ENCODE measurements at places on chromosomes 7 and 10.

GRCh38 chr7:63087575-63088190, 911.0 kb upstream of the ZNF722 start:
- no peak for DNase-seq

DNA sequence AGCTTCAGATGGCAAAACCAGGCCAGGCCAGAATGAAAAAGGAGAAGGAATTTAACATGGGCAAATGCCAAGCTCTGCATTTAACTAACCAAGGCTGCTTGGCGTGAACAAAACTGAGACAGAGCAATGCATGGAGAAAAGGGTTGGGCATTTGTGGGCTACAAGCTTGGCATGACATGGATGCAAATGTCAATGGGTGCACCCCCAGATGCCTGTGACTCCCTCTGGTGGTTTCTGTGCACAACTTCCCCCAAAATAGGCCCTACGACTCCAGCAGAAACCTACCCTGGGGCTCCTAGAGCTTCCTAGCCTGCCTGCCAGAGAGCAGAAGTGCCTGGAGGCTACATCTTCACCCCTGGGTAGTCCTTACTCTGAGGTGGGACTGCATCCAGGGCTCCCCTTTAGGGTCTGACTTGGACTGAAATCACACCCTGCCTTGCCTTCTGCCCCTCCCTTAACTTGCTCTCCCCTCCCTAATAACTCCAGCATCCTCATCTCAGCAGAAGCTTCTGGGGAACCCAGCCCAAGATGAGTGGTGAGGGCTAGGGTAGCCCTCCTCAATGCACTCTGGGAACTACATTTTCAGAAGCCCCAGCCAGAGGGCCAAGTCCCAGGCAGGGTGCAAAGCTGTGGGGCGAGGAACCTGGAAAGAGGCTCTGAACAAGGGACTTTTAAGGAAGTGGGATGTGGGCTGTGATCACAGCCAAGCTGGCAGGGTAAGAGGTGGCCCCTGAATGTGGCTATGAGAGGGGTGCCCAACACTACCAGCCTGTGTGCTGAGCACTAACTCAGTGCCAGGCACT, 11.3 kb downstream of the GPRIN2 start:
- DNase-seq: no peak

DNA sequence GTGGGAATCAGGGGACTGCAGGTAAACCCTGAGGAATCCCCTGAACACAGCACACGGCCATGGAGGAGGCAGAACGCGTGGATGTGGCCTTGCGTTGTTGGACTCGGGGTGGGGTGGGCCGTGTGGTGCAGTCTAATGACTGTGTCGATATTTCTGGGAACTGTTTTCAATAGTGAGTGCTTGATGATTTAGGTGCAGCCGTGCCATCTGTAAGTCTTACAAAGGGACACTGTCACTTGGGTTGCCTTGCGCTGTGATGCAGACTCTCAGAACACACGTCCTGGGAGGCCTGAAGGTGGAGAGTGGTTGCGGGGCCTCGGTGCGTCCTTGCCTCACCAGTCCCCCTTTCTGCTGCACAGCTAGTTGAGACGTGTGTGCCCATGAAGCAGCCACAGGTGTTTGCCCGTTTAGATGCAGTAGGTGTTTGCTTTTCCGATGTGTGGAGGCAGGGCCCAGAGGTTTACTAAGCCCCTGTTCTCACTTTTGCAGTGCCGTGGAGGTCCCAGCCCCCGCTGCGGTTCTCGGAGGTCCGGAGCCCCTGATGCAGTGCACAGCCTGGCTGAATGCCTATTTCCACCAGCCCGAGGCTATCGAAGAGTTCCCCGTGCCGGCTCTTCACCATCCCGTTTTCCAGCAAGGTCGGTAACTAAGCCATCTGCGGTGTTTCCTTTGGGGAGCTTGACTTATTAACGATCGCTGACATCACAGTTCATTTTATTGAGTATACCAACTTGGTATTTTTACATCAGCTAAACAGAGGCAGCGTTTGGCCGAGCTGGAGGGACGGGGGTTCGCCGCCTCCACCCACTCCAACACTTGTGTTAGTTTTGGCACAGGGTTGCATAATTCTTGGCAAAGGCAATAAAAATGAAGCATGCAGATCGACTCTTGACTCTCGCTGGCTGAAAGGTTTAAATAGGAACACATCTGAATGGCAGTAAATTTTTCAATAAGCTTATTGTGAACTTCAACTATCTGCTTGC, 240.7 kb downstream of the MGMT start:
- no peak for DNase-seq

DNA sequence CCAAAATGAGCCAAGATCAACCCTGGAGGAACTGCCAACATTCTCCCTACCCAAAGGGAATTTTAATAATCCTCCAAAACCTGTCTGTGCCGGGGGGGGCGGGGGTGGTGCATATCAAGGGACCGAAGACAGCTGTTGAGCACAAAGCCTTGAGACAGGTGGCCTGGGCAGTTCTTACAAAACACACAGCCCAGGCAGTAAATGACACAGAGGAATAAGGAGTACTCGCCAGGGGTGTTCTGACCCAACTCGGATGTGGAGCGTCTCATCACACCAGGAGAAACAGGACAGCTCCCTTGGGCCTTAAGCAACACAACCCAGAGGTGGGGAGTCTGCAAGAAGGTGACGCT, 35.6 kb downstream of the PLAC9 start:
- no peak for DNase-seq

GRCh38 chr7:91263384-91264045, 718 bp upstream of the FZD1 start:
- no peak for DNase-seq

DNA sequence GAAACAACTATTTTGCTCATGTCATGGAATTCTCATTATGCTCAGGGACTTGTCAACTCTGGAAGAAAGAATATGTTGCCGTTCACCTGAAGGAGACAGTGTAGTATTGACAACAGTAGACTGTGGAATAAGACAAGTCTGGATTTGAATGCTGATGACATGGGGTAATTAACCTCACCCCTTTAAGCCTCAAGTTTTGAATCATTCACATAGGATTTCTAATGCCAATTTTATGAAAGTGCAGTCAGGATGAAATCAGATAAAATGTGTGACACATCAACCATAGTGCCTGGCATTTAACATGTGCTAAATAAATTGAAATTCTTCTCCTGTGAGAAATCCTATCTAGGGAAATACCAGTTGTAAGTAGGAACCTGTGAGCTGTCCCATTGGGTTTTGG, 305.8 kb downstream of the KIF20B start:
- no peak for DNase-seq

GRCh38 chr7:12930534-12930933, 243.1 kb downstream of the ARL4A start:
- DNase-seq: no peak

GRCh38 chr10:111233439-111233838, 156.6 kb downstream of the ADRA2A start:
- DNase-seq: no peak

DNA sequence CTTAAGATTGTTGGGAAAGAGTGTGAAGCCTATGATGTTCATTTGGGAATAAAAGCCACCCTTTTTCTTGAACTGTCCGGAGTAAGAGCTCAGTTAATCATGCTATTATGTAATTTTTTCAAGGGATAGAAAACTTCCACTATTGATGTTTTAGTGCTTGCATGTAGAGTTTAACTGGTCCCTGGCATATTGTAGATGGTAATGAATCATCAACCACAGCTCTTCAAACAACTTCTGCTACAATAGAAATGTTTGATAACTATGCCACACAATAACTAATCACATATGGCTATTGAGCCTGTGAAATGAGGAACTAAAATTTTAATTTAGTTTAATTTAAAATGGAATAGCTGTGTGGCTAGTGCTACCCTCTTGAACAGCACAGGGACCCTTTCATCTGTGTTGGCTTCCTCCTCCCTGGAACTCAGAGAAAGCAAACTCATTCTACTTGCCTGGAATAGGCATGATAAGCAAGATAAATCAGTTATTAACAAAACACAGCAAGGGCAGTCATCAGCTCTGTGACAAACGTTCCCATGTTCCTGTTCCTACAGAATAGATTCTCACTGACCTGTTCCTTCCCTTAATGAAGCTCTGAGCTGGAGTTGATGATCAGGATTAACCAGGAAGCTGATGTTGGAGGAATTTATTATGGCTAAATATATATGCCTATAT, 4.9 kb upstream of the SRI start:
- no peak for DNase-seq

GRCh38 chr7:21364801-21365271, 63.0 kb upstream of the SP4 start:
- DNase-seq: no peak

DNA sequence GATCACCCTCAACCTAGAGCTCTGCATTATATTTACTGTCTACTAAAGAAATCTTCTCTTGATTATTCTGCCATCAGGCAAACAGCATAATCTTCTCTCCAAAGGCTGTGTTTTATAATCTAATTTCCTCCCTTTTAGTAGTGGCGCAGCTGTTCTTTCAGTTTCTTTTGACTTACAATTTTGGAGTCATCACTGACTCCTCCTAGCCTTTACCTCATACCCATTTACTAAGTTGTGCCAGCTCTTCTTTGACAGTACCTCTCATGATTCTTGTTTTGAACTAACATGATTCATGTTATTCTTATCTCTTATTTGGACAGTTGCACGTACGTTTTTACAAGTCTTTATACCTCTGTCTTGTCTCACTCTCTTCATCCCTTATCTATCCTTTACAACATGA, 113.0 kb downstream of the FOXP2 start:
- DNase-seq: no peak

- DNase-seq: peak; percentile 36
These were observed at the start of gene LANCL2 for GRCh38 chr7:55365205-55365674. LANCL2 (plus strand) TSS chr7:55365337; CDS start chr7:55366026, 689 bp downstream.

- DNase-seq: no peak
These were observed 8.6 kb downstream of the CHST12 start for GRCh38 chr7:2411815-2412586.

DNA sequence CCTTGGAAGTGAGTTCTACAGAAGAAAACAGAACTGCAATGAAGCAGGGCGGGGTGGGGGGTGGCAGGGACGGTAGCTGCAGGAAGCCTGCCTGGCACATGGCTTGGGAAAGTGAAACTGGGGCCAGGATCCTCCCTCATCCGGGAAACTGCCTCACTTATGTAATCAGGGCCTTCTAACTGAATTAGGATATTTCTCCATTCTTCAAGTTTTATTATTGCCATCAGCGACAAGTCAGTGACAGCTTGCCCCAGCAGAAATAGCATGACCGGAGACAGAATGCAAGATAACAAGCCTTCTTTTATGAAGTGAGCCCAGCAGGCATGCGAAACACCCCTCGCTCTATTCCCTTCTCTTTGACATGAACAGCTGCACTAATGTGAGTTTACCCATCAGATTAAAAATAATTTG, 77.5 kb upstream of the CACUL1 start:
- DNase-seq: no peak

DNA sequence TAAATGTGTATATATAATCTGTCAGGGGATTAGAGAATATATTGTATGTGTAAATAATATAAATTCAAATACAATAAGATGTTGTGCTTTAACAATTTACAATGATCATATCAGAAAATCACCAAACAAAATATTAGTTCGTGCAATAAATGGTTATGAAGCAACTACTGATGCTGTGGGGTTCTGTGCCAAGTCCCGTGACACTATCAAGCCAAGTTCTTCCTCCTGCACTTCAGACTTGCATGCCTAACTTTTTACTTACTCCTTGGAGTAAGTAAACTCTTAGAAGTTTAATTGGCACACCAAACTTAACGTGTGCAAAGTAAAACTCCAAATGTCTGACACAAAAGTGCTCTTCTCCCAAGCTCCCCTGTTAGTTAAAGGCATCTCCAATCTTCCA, 26.5 kb upstream of the TMEM254 start:
- DNase-seq: no peak

- DNase-seq: no peak
These were observed 88.6 kb downstream of the PTPRN2 start for GRCh38 chr7:158499082-158499455.

DNA sequence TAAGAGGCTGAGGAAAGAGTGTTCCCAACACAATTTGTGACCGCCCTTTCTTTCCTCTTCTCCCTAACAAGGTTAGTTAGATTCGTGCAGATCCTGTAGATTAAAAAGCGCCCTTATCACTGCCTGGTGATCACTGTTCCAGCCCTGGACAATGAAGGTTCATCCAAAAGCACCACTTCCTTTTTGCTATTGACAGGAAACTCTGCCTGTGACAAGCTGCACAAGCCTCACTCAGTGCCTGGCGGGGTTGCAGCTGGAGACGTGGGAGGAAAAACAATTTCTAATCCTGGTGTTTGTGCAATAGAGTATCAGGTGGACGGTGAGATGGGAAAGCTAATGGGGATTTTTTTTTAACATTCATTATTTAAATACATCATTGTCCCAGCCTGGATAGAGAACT, 105.9 kb upstream of the CAV2 start:
- DNase-seq: no peak

GRCh38 chr10:77649333-77650331, 12.0 kb upstream of the KCNMA1 start:
- no peak for DNase-seq

DNA sequence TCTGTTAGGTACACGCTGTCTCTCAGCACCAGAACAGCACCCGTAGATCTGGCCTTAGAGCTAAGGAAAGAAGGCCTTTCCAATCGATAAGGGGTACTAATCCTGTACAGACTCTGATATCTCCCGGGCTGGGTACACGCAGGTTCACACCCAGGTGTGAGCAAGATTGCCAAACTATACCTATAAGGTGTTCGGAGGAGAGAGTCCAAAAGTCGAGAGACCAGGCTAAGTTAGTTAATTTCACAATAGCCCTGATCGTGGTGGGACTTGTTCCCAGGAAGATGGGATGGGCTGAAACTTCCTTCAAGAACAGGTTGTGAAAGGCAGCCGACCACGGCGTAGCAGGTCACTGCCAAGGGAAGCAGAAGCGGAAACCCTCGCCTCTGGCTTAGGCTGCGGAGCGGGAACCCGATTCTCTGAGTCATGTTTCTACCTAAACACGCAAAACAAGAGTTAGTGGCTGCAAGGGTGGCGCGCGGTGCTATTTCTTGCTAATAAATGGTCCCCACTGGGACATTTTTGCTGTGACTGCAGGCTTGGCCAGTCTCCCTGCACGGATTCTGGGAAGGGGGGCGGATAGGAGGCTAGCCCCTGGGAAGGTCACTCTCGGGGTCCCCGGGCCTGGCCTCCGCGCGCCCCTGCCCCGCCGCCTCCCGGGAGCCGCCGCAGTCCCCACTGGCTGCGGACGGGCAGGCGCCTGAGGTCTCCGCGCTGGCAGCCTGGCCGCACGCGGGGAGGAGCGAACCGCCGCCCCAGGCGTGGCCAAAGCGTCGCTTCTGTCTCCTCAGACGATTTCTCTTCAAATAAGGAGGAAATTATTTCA, 75.4 kb upstream of the PDSS1 start:
- no peak for DNase-seq

DNA sequence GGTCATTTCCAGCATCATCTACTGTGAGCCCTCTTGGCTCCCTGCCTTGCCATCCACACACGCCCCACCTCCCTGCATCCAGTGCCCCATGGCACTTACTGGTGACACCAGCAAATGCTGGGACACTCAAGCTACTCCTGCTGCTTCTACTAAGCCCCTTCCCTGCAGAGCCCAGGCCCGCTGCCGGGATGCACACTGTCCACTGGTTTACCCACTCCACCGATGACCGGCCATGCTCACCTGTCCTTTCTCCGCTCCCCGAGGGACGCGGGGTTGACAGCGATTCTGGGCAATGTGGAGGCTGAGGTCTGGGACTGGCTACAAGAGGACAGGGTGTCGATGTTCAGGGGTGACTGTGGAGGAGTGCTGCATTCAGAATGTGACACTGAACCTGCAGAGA, 110.2 kb downstream of the DLG5 start:
- no peak for DNase-seq

- no peak for DNase-seq
These were observed 13.9 kb upstream of the FBXW4 start for GRCh38 chr10:101708870-101709269.

Measured in NCI-H2081 treated with DMSO at 0.1 percent for 48 hours (cell line).